ENCODE measurements at places on chromosomes 13 and 19.
A peak's percentile ranks its signal among the peaks of the same experiment; 100 is the strongest.

- no peaks in the 10 kb centered on the region for H3K4me1 ChIP-seq
- no peak overlapping the region for H3K27ac ChIP-seq
- no peaks in the 10 kb centered on the region for H3K27me3 ChIP-seq
These were observed 22.0 kb upstream of the UBAC2 start for GRCh38 chr13:99178636-99179035.

DNA sequence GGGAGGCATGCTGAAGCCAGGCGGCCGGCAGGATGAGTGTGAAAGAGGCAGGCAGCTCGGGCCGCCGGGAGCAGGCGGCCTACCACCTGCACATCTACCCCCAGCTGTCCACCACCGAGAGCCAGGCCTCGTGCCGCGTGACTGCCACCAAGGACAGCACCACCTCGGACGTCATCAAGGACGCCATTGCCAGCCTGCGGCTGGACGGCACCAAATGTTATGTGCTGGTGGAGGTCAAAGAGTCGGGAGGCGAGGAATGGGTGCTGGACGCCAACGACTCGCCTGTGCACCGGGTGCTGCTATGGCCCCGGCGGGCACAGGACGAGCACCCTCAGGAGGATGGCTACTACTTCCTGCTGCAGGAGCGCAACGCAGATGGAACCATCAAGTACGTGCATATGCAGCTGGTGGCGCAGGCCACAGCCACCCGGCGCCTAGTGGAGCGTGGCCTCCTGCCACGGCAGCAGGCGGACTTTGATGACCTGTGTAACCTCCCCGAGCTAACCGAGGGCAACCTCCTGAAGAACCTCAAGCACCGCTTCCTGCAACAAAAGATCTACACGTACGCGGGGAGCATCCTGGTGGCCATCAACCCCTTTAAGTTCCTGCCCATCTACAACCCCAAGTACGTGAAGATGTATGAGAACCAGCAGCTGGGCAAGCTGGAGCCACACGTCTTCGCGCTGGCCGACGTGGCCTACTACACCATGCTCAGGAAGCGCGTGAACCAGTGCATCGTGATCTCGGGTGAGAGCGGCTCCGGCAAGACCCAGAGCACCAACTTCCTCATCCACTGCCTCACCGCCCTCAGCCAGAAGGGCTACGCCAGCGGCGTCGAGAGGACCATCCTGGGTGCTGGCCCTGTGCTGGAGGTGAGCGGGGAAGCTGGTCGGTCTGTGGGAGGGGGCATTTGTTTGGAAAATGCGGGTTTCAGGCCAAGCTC lies 26.4 kb downstream of the MYO9B start:
- no peaks in the 10 kb centered on the region for H3K27me3 ChIP-seq
- no peak for DNase-seq
- no peak overlapping the region for H3K27ac ChIP-seq
- no peaks in the 10 kb centered on the region for H3K4me1 ChIP-seq

DNA sequence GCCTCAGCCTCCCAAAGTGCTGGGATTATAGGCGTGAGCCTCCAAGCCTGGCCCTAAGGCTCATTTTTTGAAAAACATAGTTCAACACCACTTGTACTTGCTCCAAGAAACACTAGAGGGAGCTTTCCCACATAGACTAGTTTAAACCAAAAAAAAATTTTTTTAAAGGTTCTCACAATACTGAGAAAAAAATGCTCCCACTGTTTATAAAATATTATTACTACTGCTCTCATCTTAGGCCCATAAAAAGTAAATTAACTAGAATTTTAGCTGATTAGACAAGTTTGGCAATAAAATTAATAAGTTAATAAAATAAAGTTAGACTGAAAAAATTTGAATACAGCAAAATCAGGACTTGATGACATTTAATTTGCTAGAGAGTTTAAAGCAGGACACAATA lies 109.5 kb downstream of the TBC1D4 start:
- H3K4me3 ChIP-seq, result no peak overlapping the region
- H3K36me3 ChIP-seq, result no peaks in the 10 kb centered on the region
- DNase-seq, result no peak
- H3K27ac ChIP-seq, result peak overlapping the region; percentile 49

DNA sequence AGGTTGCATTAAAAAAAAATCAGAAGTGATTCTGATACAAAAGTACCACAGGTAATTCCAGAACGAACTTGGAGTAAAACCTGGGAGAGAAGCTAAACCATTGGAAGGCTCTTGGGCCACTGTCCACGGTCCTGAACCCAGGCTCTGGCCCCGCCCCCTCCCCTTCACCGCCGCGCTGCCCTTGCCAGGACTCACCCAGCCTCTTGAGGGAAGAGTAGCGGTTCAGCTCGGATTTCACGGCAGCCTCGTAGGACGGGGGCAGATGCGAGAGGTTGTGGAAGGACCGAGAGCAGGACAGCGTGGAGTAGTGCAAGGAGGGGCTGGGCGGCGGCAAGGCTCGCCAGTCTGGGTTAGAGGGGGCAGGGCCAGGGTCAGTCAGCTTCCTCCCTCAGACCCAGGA lies 5.7 kb downstream of the SHISA7 start:
- no peaks in the 10 kb centered on the region for H3K4me1 ChIP-seq
- no peak overlapping the region for H3K4me3 ChIP-seq
- H3K27me3 ChIP-seq, result peaks cover 81% of the 10 kb centered on the region
- peak; percentile 68 for DNase-seq
- H3K27ac ChIP-seq, result no peak overlapping the region
- no peaks in the 10 kb centered on the region for H3K36me3 ChIP-seq

All from breast epithelium (tissue), 4 donors.